ENCODE measurements at places on chromosomes 2 and 18. TPM values are rescaled to one million over a fixed set of nuclear protein-coding genes. Genes with fewer than 3 reads are reported as not detected.
A peak's percentile ranks its signal among the peaks of the same experiment; 100 is the strongest.

GRCh38 chr2:31038385-31038784, 99.9 kb downstream of the GALNT14 start:
- no peaks in the 10 kb centered on the region for H3K36me3 ChIP-seq
- peaks cover 3% of the 10 kb centered on the region for H3K27me3 ChIP-seq
- no peak overlapping the region for H3K4me3 ChIP-seq
- no peaks in the 10 kb centered on the region for H3K4me1 ChIP-seq
- H3K27ac ChIP-seq = no peak overlapping the region
- no peak for DNase-seq

GRCh38 chr18:79917169-79917852, 34.1 kb downstream of the SLC66A2 start:
- DNase-seq = peak; percentile 29
- peaks cover 45% of the 10 kb centered on the region for H3K36me3 ChIP-seq
- no peak overlapping the region for H3K4me3 ChIP-seq

- H3K4me3 ChIP-seq = no peak overlapping the region
- peaks cover 41% of the 10 kb centered on the region for H3K4me1 ChIP-seq
- H3K36me3 ChIP-seq = peaks cover 2% of the 10 kb centered on the region
- DNase-seq = no peak
These were observed 217.2 kb downstream of the LDLRAD4 start for GRCh38 chr18:13435586-13436333.

DNA sequence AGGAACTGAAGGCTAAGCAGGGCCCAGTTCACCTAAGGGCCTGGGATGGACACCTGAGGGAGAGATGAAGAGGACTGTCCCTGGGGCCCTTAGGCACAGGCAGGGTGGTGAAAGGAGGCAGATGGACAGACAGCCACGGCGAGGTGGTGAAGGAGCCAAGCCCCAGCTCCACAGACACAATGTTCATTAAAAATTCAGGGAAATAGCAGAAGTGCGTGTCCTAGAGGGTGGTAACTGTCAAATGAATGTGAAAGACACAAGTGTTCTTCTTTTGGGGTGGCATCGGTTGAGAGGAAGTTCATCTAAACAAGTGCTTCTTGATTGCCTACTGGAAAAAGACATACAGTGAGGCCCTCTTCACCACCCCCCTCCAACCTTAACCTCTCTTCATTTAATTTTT, 76.2 kb upstream of the SIX2 start:
- no peaks in the 10 kb centered on the region for H3K36me3 ChIP-seq
- DNase-seq = no peak
- no peak overlapping the region for H3K27ac ChIP-seq
- no peaks in the 10 kb centered on the region for H3K4me1 ChIP-seq
- H3K27me3 ChIP-seq = peaks cover 3% of the 10 kb centered on the region

The DOCK10 gene
- 273 TPM for total RNA-seq

The DYSF gene
- total RNA-seq = 6.3 TPM

The ASB18 gene
- not detected for total RNA-seq

The POTEJ gene
- not detected for total RNA-seq

The TUBB6 gene
- total RNA-seq = 15.6 TPM

The LONRF2 gene
- total RNA-seq = 0.08 TPM

The COLEC11 gene
- 0.39 TPM for total RNA-seq

All from activated naive CD8-positive, alpha-beta T cell treated with anti-CD3 and anti-CD28 coated beads, Interleukin-2, amount 10 ng/mL, durations not matched to agents 7 days and 5 days (primary cell).